Neural crest cell (in vitro differentiated cells): ENCODE measurements at places on chromosomes 1 and 21.

- H3K36me3 ChIP-seq = no peaks in the 10 kb centered on the region
- no peak overlapping the region for H3K4me3 ChIP-seq
- no peaks in the 10 kb centered on the region for H3K4me1 ChIP-seq
- H3K27ac ChIP-seq = no peak overlapping the region
Observed at GRCh38 chr1:165143437-165144065, 213.0 kb downstream of the LMX1A start.

DNA sequence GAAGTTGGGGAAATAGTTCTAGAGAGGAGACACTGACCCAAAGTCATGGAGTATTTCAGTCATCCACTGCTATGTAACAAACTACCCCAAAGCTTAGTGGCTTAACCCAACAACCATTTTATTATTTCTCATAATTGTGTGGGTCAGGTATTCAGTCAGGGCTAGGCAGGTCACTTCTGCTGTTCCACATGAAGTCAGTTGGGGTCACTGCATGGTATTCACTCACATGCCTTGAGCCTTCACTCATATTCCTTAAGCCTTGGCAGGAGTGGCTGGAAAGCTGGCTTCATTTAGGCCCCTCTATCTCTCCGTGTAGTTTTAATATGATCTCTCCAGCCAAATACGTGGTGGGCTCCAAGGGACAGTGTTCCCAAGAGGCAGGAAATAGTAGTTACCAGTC, 17.5 kb upstream of the RNF11 start:
- no peaks in the 10 kb centered on the region for H3K27me3 ChIP-seq
- no peak for DNase-seq
- H3K36me3 ChIP-seq = no peaks in the 10 kb centered on the region
- no peak overlapping the region for H3K27ac ChIP-seq
- H3K4me3 ChIP-seq = no peak overlapping the region
- H3K4me1 ChIP-seq = peaks cover 5% of the 10 kb centered on the region

- no peak overlapping the region for H3K4me3 ChIP-seq
- no peaks in the 10 kb centered on the region for H3K36me3 ChIP-seq
- no peak overlapping the region for H3K27ac ChIP-seq
- no peaks in the 10 kb centered on the region for H3K4me1 ChIP-seq
Observed at GRCh38 chr1:169696273-169697100, 14.9 kb downstream of the SELL start.

- H3K27me3 ChIP-seq = peaks cover 76% of the 10 kb centered on the region
- no peak overlapping the region for H3K4me3 ChIP-seq
- H3K36me3 ChIP-seq = no peaks in the 10 kb centered on the region
- H3K4me1 ChIP-seq = peaks cover 4% of the 10 kb centered on the region
- DNase-seq = no peak
- no peak overlapping the region for H3K27ac ChIP-seq
Observed at GRCh38 chr1:20385630-20386029, 95.0 kb downstream of the VWA5B1 start.
